ENCODE measurements at places on chromosomes 16 and 17.

GRCh38 chr16:21619765-21620425, 20.5 kb downstream of the METTL9 start:
- DNase-seq: no peak

DNA sequence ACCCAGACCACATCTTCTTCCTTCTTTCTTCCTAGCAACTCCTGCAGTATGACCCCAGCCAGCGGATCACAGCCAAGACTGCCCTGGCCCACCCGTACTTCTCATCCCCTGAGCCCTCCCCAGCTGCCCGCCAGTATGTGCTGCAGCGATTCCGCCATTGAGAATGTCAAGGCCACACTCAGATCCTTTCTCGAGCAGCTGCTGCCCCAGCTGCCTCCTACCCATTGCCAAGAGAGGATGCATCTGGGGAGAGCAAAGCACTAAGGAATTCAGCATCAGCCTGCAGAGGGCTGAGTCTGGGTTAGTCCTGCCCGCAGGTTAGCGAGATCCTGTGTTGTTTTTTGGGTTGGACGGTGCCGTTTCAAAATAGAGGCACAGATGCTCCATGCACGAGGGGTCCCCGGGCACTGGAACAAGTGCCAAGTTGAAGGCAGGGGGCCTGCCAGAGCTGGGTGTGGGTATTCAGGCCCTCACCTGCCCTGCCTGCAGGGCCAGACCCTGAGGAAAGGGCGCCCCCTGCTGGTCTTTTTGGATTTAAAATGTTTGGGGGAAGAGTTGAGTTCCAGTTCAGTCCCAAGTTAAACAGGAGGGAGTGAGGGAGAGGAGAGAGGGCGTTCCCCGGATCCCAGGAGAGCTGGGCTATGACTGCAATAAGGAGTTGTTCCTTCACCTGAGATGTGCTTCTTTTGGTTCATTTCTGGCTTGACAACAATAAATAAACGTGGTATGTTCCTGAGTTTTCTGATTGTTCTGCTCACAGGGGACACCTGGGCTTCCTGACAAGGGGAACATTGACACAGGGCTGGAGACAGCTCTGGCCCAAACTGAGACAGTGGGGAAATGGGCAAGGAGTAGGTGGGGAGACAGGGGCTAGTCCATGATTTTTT, 4.9 kb downstream of the CDK3 start:
- peak; percentile 65 for DNase-seq

DNA sequence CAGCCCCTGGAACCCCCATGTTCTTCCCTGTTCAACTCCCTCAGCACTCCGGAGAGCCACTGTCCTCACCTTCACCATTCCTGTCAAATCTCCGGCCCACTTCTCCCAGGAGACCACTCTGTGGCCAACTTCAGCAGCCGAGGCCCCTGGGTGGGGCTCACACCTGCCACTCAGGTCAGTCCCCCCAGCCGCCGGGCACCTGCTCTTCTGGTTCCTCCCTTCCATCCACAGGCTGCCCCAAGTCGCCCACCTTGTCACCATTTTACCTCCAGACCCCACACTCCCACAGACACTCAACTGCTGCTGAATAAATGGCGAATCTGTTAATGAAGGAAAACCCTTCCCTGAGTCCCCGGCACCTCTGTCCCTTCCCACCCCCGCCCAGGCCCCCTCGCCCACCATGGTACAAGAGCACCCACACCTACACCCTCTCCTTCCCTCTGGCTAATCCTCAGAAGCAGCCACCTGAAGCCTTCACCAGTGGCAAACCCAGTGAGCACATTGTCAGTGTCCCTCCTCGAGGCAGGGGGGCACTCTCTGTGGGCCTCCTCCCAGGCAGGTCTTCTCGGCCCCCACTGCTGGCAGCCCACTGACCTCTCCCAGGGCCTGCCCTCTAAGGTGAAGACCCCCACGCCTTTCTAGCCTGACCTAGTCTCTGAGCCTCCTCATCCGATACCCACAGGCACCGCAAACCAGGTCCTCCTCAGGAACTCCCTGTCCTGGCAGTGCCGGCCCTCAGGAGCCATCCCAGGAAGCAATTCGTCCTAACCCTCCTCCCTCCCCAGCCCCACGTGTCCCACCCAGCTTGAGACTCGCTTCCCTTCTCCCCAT, 8.2 kb downstream of the CANT1 start:
- DNase-seq: no peak

DNA sequence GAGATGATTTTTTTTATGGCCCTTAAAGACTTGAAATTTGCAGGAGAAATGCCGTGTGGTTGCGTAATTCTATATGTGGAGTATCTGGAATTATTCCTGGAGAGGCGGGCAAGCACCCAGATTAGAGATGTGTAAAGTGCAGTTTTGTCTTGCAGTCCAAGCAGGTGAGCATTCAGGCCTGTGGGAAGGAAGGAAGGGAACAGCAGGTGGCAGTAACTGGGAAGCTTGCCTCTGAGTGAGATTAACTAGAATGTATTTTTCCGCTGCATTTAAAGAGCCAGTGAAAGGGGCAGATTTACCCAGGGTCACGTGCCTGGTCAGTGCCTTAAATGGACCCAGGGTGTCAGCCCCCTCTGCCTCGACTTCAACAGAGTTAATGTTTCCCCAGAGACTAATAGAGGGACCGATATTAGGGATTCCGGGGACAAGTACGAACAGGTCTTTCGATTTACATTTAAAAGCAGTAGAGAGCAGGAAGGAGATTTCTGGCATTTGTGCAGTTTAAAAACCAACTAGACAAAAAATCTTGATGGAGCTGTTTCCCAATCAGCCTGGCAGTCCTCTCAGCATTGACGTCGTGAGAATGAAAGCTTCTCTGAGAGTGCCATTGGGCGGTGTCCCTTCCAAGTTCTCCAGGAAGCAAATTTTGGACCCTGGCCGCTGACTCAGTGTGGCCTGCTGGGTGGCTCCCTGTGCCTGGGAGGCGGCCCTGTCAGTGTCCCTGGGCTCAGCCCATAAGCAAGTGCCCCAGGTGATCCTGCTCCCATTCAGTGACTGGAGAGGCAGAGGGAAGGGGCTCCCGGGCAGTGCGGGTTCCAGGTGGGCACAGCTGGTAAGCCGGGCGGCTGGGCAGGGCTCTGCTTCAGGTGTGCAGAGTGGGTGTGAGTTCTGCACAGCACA, 38.2 kb downstream of the KSR1 start:
- DNase-seq: peak; percentile 57

DNA sequence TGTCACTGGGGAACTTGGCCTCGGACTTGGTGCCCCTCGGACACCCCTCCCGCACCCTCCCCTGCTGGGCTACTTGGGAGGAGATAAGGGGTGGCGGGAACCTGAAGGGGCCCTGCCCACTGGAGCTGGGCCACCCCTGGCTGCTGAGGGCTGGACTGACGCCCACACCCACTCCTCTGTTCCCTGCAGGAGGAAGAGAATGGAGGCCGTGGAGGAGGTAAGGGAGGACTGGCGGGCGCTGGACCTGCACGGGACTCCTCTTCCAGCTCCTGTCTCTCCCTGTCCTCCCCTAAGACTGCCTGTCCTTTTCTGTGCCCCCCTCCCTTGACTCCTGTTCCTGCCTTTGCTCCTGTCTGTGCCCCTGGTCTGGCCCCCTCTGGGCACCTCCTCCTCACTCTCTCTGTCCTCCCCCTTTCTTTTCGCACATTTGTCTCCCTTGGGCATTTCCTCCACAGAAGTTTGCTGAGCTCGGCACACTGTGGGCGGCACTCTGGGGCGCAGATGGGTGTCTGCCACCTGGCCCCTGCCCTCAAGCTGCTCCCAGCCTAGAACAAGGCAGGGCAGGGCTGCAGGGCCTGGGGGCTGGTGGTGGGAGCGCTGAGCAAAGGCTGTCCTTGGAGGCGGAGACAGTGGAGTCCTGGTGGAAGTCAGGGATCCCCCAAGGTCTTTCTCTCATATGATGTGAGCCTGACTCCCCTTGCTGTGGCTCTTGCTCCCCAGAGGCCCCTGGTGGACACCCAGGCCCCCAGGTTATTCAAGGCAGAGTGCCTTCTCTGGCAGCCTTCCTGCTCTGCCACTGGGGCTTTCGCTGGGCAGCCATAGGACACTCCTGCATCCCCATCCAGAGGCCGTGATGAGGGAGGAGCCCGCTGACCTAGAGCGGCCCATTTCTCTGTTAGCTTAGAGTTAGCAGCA, 32.7 kb downstream of the ARHGAP23 start:
- DNase-seq: no peak

- DNase-seq: no peak
Observed at GRCh38 chr17:10875430-10875851, 37.6 kb upstream of the PIRT start.

- peak; percentile 34 for DNase-seq
Observed at GRCh38 chr17:36849871-36850348, 87.4 kb upstream of the LHX1 start.

- peak; percentile 59 for DNase-seq
Observed at GRCh38 chr17:13557077-13557476, 44.7 kb downstream of the HS3ST3A1 start.

DNA sequence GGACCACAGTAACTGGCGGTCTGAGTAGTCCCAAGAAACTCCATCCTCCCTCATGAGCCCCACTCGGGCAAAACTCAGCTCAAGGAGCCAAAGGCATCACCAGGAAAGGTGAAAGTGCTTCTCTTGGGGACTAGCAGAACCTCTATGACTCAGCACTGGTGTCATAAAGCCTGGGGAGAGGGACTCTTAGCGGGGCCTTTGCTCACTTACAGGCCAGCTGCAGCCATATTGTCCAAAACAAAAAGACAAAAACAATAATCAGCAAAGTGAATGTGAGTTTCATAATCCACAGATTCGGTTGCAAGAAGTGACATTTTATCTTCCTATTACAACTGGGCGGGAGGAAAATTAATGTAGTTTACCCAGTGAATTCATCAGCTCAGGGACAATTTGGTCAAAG, at the start of gene TEKT5:
Gene TEKT5 (minus strand): TSS at position 101 of the 400 bp plus-strand sequence. CDS start 57 bp downstream, at position 44.
- no peak for DNase-seq

DNA sequence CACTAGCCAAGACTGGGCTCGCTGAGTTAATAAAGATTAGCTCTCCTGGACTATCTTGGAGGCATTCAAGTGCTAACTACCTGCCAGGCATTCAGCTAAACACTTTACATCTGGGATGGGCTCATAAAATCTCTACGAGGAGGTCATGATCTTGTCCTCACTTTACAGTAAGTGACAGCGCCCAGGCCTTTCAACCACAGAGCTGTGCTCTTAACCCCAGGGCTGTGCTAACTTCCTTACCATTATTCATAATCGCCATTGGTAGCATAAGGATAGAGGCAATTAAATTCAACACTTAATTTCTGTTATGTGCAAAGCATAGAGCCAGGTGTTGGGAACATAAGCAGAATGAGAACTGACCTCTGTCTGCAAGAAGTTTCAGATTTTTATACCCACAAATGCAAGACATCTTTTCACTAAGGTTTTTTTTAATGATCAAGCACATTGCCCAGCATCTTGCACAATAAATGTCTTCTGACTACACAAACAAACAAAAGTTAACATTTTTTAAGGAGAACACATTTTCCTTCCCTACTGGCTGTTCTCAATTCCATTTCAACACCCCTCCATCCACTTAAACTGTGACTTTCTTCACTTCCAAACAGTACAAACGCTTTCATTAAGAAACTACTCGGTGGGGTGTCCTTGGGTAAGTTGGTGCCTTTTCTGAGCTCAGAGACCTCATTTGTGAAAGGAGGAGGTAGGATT, 172.3 kb downstream of the C16orf78 start:
- DNase-seq: no peak

DNA sequence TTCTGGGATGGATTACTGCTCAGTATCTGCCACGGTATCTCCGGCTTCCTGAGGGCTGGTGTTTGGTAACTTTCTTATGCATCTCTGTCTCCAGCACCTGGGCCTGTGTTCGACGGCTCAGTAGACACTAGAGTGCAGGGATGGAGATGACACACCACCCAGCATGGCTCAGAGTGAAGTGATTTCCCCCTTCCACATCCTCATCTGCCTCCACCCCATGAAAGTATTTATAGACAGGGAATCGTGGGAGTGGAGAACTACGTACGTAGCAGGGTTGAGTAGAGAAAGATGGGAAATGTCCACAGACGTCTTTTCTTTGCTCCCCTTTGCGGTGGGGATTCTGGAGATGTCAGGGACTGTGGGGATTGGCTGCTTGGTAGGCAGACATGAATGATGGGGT, 11.8 kb upstream of the SLC25A19 start:
- DNase-seq: no peak

- DNase-seq: no peak
Observed at GRCh38 chr16:89334461-89334860, 117.0 kb downstream of the ZNF778 start.

DNA sequence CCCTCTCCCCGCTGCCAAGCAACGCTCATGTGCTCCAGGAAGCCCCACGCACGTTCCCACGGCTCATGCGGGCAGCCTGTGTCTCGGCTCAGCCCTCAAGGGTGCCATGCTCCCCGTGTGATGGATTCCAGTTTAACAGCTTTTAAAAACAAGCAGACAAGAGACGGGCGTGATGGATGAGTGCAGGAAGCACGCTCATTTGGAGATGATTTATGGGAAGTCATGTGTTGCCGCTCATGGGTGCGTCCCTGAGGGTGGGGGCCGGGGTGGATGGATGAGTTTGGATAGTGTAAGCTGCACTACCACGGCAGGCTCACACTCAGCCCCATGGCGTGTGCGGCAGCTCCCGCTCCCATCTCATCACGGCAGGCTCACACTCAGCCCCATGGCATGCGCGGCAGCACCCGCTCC, 132.8 kb downstream of the RBFOX3 start:
- peak; percentile 45 for DNase-seq

- DNase-seq: peak; percentile 13
Observed at GRCh38 chr17:61720016-61720795, 129.2 kb upstream of the NACA2 start.

- no peak for DNase-seq
Observed at GRCh38 chr16:72847187-72848027, 200.5 kb downstream of the ZFHX3 start.

- DNase-seq: peak; percentile 9
Observed at GRCh38 chr17:574061-574460, 140.6 kb downstream of the VPS53 start.

DNA sequence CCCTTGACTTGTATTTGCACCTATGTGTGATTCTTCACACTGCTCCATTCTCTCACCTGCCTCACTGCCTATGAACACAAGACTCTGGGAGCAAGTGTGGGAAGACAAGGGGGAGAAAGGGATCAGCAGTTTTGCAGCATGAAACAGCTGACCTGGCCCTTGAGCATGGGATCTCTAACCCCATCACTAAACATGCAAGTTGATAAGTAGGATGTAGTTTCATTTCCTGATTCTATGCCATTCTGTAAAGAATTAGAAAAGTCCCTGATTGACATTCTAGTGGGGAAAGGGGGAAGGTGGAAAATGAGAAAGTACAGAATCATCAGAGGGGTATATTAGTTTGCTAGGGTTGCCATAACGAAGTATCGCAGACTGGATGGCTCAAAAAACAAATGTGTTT, 25.3 kb upstream of the MYOCD start:
- no peak for DNase-seq
